ENCODE measurements at places on chromosomes 7 and 10. TPM values are rescaled to one million over a fixed set of nuclear protein-coding genes. Genes with fewer than 3 reads are reported as not detected.
A peak's percentile ranks its signal among the peaks of the same experiment; 100 is the strongest.

Gene TMEM72
- total RNA-seq, result not detected

Gene DPYSL4
- total RNA-seq, result 6.5 TPM

Gene GNAI1
- 1.2 TPM for total RNA-seq

Gene OPALIN
- not detected for total RNA-seq

Gene ALOX5
- 7.5 TPM for total RNA-seq

Gene LRIT1
- total RNA-seq, result not detected

Gene LRRC4
- 0.07 TPM for total RNA-seq

Gene DLG5
- 12.3 TPM for total RNA-seq

Gene TMEM176B
- not detected for total RNA-seq

Gene PNLIPRP2
- not detected for total RNA-seq

Gene GARIN1A
- 4.3 TPM for total RNA-seq

Gene FBXL15
- total RNA-seq, result 23.7 TPM

Gene SNX10
- total RNA-seq, result 81.7 TPM

DNA sequence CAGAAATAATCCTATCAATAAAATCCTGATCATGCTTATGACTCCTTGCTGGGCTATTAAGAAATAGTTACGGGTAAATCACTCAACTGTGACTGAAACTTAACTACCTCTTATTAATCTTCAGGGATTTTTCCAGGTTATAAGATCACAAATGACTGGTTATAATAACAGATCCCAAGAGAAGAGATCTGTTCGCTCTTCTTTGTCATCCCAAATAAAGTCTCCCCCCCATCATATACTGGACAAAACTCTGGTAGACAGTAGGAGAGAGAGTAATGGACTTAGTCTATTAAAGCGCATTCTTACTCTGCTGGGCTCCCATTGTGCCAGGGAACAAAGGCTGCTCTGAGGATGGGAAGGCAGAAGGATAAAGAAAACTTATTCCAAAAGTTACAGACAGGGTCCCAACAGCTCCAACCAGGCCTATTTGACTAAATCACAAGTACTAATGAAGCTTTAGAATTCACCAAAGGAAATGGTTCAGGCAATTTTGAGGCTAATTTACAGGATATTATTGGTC is 233.7 kb downstream of the DGKI start:
- no peak overlapping the region for H3K27ac ChIP-seq
- H3K4me1 ChIP-seq, result no peaks in the 10 kb centered on the region
- H3K4me3 ChIP-seq, result no peak overlapping the region
- H3K36me3 ChIP-seq, result no peaks in the 10 kb centered on the region
- DNase-seq, result no peak
- H3K27me3 ChIP-seq, result peaks cover 2% of the 10 kb centered on the region

- H3K4me1 ChIP-seq, result no peaks in the 10 kb centered on the region
- DNase-seq, result no peak
- H3K36me3 ChIP-seq, result no peaks in the 10 kb centered on the region
- H3K4me3 ChIP-seq, result no peak overlapping the region
- H3K27me3 ChIP-seq, result peaks cover 37% of the 10 kb centered on the region
Measured at GRCh38 chr10:127959428-127959827, 52.5 kb downstream of the PTPRE start.

DNA sequence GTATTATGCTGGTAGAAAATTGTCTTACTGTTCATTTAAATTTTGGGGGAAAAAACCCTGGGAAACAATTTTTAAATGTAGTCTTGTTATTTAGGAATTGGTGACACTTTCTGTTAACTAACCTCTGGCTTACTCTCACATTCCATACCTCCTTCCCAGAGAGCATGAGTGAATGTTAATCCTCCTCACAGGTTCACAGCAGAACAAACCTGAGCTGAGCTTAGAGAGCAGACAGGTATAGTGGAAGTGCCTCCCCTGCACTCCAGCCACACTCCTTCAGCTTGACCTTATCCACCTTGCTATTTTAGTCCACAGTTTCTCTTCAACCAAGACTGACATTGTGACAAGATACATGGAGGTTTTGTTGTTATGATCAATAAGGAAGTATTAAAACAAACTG is 235.9 kb downstream of the FOXP2 start:
- H3K36me3 ChIP-seq, result no peaks in the 10 kb centered on the region
- H3K4me3 ChIP-seq, result no peak overlapping the region
- H3K4me1 ChIP-seq, result no peaks in the 10 kb centered on the region
- DNase-seq, result no peak
- H3K27me3 ChIP-seq, result peaks cover 6% of the 10 kb centered on the region

DNA sequence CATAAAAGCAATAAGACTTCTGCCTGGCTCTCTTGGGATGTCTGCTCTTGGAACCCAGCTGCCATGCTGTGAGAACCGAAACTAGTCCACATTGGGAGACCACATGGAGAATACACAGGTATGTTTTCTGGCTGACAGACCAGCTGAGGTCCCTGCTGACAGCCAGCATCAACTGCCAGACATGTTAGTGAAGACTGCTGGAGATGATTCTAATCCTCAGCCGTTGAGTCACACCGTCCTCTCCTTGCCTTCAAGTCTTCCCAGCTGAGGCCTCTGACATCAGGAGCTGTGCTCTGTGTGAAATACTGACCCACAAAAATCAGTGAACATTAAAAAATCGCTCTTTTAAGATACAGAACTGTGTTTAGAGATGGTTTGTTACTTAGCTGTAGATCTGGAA is 36.9 kb upstream of the AGR2 start:
- no peaks in the 10 kb centered on the region for H3K4me1 ChIP-seq
- DNase-seq, result no peak
- no peaks in the 10 kb centered on the region for H3K36me3 ChIP-seq
- H3K27me3 ChIP-seq, result peaks cover 20% of the 10 kb centered on the region

GRCh38 chr7:79034730-79035129 is 418.7 kb downstream of the MAGI2 start:
- no peak overlapping the region for H3K27ac ChIP-seq
- no peak overlapping the region for H3K4me3 ChIP-seq
- no peak for DNase-seq
- no peaks in the 10 kb centered on the region for H3K36me3 ChIP-seq

DNA sequence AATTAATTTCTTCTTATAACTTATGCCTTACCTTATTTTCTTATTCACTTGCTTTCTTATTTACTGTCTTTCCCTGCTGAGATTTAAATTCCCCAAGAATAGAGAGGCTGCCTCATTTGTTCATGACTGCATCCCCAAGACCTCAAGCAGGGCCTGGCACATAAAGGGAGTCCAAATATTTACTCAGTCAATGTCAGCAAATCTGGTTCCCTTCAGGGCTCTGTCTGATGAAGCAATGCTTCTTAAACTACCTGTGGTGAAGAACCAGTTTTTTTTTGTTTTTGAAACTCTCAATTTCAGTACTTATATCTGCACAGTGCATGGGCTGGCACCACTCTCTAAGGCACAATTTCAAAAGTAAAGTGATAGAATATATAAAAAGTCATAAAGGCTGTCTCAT is 4.7 kb downstream of the ZNF239 start:
- H3K4me1 ChIP-seq, result peaks cover 8% of the 10 kb centered on the region
- no peak for DNase-seq
- H3K4me3 ChIP-seq, result no peak overlapping the region
- H3K27ac ChIP-seq, result no peak overlapping the region
- H3K27me3 ChIP-seq, result no peaks in the 10 kb centered on the region
- H3K36me3 ChIP-seq, result peaks cover 2% of the 10 kb centered on the region

- peaks cover 11% of the 10 kb centered on the region for H3K36me3 ChIP-seq
- no peak for DNase-seq
- peak overlapping the region; percentile 76 for H3K27ac ChIP-seq
- H3K4me3 ChIP-seq, result no peak overlapping the region
- no peaks in the 10 kb centered on the region for H3K27me3 ChIP-seq
Measured at GRCh38 chr10:1100691-1101368, 44.6 kb downstream of the WDR37 start.

- H3K4me1 ChIP-seq, result no peaks in the 10 kb centered on the region
- DNase-seq, result no peak
- H3K27me3 ChIP-seq, result no peaks in the 10 kb centered on the region
Measured at GRCh38 chr7:15168489-15168888, 265.9 kb upstream of the DGKB start.

- no peak overlapping the region for H3K4me3 ChIP-seq
- no peak overlapping the region for H3K27ac ChIP-seq
- no peak for DNase-seq
- peaks cover 10% of the 10 kb centered on the region for H3K27me3 ChIP-seq
Measured at GRCh38 chr10:75424571-75424970, 6.9 kb upstream of the LRMDA start.

GRCh38 chr7:151232917-151233701 is 826 bp downstream of the CHPF2 start:
- no peaks in the 10 kb centered on the region for H3K27me3 ChIP-seq
- peak; percentile 76 for DNase-seq
- peak overlapping the region; percentile 98 for H3K4me3 ChIP-seq
- H3K36me3 ChIP-seq, result peaks cover 8% of the 10 kb centered on the region
- H3K4me1 ChIP-seq, result peaks cover 35% of the 10 kb centered on the region
- H3K27ac ChIP-seq, result peak overlapping the region; percentile 99

GRCh38 chr7:80681272-80681885 is 42.9 kb downstream of the CD36 start:
- no peaks in the 10 kb centered on the region for H3K27me3 ChIP-seq
- no peak for DNase-seq
- H3K4me1 ChIP-seq, result no peaks in the 10 kb centered on the region
- no peaks in the 10 kb centered on the region for H3K36me3 ChIP-seq
- H3K27ac ChIP-seq, result no peak overlapping the region

DNA sequence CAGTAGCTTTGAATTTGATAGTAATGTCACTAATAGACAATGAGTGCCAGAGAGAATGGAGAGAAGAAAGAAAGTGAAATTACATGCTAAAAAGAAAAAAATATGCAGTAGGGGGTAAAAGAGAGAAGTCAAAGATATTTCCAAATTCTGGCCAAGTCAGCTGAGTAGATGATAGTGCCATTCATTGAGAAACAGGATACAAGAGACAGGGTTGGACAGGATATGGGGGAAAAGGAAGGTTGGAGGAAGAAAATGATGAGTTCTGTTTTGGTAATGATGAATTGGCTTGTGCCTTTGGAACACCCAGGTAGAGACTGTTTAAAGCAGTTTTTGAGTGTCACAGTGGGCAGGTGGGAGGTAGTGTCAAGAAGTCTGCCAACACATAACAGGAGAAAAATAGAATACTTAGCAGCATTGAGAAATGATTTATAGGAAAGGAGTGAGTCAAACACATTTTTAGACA is 78.3 kb downstream of the LRRC17 start:
- H3K4me1 ChIP-seq, result no peaks in the 10 kb centered on the region
- H3K27ac ChIP-seq, result no peak overlapping the region
- no peaks in the 10 kb centered on the region for H3K36me3 ChIP-seq
- no peaks in the 10 kb centered on the region for H3K27me3 ChIP-seq
- H3K4me3 ChIP-seq, result no peak overlapping the region

GRCh38 chr7:108345710-108346336 is 110.4 kb downstream of the NRCAM start:
- no peaks in the 10 kb centered on the region for H3K36me3 ChIP-seq
- no peaks in the 10 kb centered on the region for H3K4me1 ChIP-seq
- no peak overlapping the region for H3K4me3 ChIP-seq

- no peak overlapping the region for H3K4me3 ChIP-seq
- H3K4me1 ChIP-seq, result no peaks in the 10 kb centered on the region
- H3K27me3 ChIP-seq, result no peaks in the 10 kb centered on the region
- no peaks in the 10 kb centered on the region for H3K36me3 ChIP-seq
- DNase-seq, result no peak
Measured at GRCh38 chr7:10346032-10346431, 627.6 kb upstream of the PHF14 start.

- H3K27ac ChIP-seq, result no peak overlapping the region
- no peak overlapping the region for H3K4me3 ChIP-seq
- no peak for DNase-seq
- no peaks in the 10 kb centered on the region for H3K36me3 ChIP-seq
Measured at GRCh38 chr7:24500599-24500998, 72.7 kb upstream of the PALS2 start.

DNA sequence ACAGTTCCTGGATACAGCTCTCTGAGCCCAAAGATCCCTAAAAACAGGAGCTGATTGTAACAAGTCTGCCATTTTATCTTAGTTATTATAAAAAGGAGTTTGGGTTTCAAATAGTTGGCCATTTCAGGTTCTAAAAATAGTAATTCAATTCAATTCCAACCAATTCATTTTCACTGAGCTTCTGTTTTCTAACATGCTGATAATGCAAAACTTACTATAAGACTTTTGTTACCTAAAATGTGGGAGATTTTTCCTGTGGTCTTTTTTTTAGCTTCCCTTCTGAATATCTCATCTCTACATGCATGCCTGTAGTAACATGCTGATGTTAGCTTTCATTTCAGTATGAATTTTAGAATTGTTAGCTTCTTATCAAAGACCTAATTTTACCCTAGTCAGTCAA is 13.4 kb downstream of the NRBF2 start:
- peaks cover 27% of the 10 kb centered on the region for H3K4me1 ChIP-seq
- no peak overlapping the region for H3K4me3 ChIP-seq
- H3K27me3 ChIP-seq, result no peaks in the 10 kb centered on the region
- DNase-seq, result no peak
- peaks cover 18% of the 10 kb centered on the region for H3K36me3 ChIP-seq

DNA sequence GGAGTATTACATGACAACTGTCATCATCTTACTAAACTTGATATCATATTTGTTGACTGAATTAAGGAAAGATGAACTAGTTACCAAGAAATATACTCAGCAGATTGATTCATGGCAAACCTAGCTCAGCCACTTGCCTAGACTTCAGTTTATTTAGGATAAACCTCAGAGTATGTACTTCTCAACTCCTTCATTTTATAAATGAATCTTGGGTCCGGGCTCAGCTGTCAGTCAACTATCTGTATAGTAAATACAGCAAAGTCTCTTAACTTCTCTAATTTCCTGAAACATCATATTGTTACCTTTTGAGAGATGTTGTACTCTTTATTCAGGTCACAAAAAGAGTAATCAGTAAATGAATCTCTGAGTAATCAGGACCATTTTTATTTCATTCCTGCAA is 211.0 kb upstream of the KLF14 start:
- H3K36me3 ChIP-seq, result peaks cover 63% of the 10 kb centered on the region
- H3K27me3 ChIP-seq, result no peaks in the 10 kb centered on the region
- H3K4me3 ChIP-seq, result peak overlapping the region; percentile 53
- no peak for DNase-seq

- peak; percentile 45 for DNase-seq
- H3K4me3 ChIP-seq, result no peak overlapping the region
- H3K4me1 ChIP-seq, result no peaks in the 10 kb centered on the region
Measured at GRCh38 chr10:71077796-71078453, 134.4 kb upstream of the UNC5B start.

GRCh38 chr7:42351316-42351935 is 114.4 kb upstream of the GLI3 start:
- H3K36me3 ChIP-seq, result no peaks in the 10 kb centered on the region
- no peak overlapping the region for H3K27ac ChIP-seq
- no peak overlapping the region for H3K4me3 ChIP-seq

DNA sequence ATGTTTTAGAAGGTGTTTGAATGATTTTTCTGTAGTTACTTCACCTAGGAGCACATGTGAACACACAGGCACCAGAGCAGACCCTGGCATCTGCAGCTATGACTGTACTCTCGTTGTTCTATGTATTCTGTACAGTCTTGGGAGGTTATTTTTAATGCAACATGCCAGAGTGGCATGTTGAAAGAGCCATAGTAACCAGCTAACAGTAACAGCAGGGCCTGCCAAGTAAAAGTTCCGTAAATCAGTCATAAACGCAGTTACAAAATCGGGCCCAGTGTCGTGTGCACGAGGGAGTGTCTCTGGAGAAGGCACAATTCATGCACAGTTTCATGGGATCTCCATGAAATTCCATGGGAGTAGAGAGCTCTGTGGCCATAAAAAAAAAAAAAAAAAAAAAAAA is 108.3 kb upstream of the CDK6 start:
- H3K27ac ChIP-seq, result no peak overlapping the region
- H3K4me3 ChIP-seq, result no peak overlapping the region
- no peaks in the 10 kb centered on the region for H3K4me1 ChIP-seq
- no peak for DNase-seq

All from natural killer cell treated with Interleukin-12 subunit alpha and Interleukin-12 subunit beta and Interleukin-15 and Interleukin-18, amount 100 ng/mL, for 72 hours (primary cell).